ENCODE measurements at places on chromosomes 6 and 20.
A peak's percentile ranks its signal among the peaks of the same experiment; 100 is the strongest.

GRCh38 chr6:44399991-44400390 is 12.5 kb downstream of the CDC5L start:
- DNase-seq = no peak

- DNase-seq = no peak
Measured at GRCh38 chr6:15194453-15194852, 51.4 kb upstream of the JARID2 start.

DNA sequence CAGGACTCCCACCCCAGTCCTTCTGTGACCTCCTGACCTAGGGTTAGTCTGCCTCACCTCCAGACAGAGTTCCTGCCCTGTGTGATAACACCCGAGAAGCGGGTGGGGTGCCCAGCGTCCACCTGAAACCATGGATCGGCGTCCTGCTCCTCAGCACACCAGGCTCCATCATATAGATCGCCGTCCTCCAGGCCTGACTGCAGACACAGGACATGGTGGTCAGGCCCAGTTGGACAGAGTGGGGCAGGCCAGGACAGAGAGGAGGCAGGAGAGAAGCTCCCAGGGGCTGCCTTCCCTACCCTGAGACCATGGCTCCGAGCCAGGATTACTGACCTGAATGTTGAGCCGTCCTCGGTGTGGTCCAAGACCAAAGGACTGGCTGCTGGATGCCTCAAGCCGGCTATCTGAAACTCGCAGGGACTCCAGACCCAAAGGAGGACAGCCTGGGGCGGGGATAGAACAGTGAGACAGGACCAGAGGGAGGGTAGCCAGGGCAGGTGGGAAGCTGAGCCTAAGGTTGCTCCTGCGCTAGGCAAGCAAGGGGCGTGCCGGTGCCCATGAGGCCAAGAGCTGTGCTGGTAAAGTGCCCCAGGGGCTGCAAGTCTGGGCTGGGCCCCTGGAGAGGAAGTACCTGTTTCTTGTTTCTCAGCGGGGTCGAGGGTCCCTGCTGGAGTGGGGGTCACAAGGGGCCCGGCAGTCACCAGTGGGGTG is 2.2 kb downstream of the CPXM1 start:
- DNase-seq = no peak

- DNase-seq = no peak
Measured at GRCh38 chr20:29427201-29428060, 1830.0 kb upstream of the DEFB115 start.

DNA sequence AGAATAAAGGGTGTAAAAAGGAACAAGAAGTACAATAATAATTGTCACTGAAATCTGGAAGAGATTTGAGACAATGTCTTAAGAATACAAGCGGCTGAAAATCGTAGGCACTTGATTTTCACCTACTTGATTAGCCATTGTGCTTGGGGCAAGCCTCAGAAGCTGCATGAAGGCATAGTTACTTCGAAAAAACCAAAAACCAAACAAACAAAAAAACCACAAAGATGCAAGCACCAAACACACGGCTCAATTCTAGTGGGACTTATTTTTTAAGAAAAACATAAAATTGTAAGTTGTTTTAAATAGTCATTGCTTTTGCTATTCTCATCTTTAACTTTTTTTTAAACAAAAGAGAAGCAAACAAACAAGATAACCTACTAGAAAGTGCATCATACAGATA is 235.6 kb downstream of the OGFRL1 start:
- no peak for DNase-seq

- DNase-seq = no peak
Measured at GRCh38 chr6:170471491-170471890, 81.6 kb downstream of the PSMB1 start.

GRCh38 chr6:149806127-149806526 is 56.6 kb downstream of the PCMT1 start:
- DNase-seq = no peak

GRCh38 chr20:53070224-53070623 is 98.1 kb downstream of the TSHZ2 start:
- DNase-seq = no peak

- no peak for DNase-seq
Measured at GRCh38 chr20:35021063-35021462, 65.4 kb downstream of the MYH7B start.

DNA sequence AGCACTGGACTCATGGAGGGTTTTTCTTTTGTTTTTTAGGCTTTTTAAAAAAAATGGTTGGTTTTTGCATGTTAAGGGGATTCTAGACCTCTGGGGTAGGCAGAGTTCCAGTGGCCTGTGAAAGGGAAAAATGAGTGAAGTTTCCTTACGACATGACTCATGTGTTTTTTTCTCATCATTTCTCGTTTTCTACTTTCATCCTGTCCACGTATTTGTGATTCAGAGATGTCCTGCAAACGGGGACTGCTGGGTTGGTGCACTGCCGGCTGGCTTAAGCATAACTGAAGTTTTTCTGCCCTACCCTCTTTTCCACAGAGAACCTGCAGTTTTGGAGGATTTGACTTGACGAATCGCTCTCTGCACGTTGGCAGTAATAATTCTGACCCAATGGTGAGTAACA is 182.3 kb downstream of the SASH1 start:
- DNase-seq = peak; percentile 90

DNA sequence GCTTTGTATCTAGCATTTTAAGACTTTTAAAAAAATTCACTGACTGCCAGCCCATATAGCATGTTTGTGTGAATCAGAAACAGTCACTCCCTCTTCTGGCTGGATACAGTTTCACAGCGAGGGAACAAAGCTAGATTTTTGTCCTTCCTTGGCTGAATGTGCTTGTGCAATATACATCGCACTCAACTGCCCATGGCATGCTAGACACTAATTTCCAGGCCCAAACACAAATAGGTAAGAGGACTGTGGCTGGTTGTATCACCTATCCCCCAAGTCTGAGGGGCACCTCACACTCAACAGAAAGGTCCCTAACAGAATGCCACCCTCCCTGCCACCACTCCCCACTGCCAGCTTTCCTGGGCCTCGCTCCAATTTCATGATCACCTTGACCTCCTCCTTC is 16.2 kb upstream of the BLCAP start:
- peak; percentile 53 for DNase-seq

GRCh38 chr6:102022803-102023202 is 629.3 kb downstream of the GRIK2 start:
- no peak for DNase-seq

DNA sequence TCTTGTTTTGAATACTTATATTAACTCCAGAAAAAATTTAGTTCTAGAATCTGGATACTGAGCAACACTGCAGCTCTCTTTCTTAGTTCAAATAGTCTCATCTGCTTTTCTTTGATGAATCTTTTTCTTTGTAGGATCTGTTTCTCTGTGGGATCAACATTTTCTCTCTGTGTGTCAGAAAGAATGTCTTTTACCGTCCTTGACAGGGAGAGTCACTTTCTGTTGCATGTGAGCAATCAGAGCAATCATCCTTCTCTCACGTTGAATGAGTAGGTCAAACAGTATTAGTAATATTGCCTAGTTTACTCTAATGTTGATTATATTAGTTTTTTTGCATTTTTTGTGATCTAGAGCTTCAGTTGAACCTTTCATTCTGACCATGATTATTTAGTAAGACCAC is 130.9 kb downstream of the TRMT11 start:
- no peak for DNase-seq

- DNase-seq = peak; percentile 50
Measured at GRCh38 chr6:113406048-113406695, 451.0 kb upstream of the MARCKS start.

- peak; percentile 54 for DNase-seq
Measured at GRCh38 chr6:17478223-17478907, 85.0 kb downstream of the CAP2 start.

DNA sequence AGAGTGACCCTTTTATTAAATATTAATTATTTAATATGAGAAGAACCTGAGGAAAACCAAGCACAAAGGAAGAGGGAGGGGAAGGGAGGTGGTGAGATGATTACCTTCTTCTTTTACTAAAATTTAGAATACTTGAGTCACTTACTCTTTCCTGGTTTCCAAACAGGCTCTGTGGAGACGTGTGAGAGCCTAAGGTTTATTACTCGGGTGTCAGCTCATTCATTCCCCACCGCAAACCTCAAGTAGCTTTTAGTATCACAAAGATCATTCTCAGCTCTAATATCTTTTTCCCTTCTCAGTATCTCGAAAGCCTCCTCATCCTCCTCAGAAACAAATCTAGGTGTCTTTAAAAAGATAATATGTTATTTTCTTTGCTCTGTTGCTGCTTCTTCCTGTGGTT is 497.2 kb upstream of the JARID2 start:
- no peak for DNase-seq

DNA sequence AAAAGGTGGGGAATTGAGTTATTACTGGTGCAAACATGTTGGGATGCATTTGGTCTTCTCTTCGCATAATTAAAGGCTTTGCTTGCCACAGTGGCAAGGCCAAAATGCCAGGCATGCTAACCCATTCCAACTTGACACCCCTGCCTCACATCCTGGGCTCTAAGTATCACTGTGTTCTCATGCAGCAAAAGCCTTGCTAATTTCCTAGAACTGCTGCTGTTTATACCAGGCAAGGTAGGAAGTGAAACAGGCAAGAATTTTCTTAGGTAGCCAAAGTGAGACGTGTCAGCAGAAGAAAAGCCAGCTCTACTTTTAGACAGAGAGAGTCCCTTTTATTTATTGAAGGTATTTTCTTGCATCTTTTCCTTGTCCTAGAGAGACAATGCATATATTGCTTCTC is 41.2 kb downstream of the LYRM2 start:
- no peak for DNase-seq

GRCh38 chr6:108175592-108176279 is 9.9 kb downstream of the NR2E1 start:
- DNase-seq = no peak

All from mesenchymal stem cell (in vitro differentiated cells and primary cell).